GM19239 (cell line): ENCODE measurements at places on chromosomes 4 and X.

DNA sequence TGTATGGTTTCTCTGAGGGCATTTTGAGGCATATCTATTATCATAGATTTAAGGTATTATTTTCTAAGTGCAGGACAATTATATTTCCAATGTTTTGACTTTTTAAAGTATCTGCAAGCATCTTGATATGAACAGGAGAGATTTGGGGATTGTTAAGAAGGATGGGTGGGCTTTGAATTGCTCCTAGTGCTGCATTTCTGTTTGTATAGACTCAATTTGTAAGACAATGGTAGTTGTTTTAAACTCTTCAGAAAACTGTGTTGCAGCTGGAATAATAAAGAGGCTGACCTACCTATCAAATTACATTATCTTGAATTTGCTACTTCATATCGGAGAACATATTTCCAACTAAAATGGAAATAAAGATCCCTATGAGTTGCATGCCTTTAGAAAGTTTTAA is 570.3 kb downstream of the ADGRL3 start:
- no peak for DNase-seq

DNA sequence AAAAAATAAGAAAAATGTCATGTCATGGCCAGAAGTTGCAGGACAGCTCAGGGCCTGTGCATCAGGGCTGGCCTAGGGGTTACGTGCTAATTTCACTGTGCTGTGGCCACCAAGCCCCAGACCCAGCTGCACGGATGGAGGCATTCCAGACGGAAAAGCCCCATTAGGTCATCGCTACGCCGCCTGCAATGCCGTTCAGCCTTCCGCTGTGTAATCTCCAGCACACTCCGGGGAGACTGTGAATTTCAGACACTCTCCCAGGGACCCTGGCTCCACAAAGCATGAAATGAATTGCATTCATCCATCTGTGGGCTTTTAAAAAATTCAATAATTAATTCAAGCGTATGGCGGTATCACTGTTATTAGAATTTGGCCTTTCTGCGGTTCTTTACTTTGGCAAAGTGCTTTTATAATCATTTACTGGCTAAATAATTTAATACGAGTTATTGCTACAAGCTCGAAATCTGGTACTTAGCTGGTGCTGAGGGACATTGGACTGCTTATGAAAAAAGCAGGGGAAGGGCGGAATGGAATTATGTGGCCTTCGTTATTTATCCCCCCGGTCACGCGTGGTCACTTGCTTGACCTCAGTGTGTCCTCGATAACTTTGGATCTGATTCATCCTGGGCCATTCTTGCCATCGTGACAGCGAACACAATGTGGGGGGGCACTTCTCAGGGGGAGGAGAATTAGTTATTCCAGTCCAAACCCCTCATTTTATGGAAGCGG is 9.0 kb upstream of the NSG1 start:
- no peak for DNase-seq

GRCh38 chr4:7559316-7559715 is 124.6 kb upstream of the PSAPL1 start:
- no peak for DNase-seq

DNA sequence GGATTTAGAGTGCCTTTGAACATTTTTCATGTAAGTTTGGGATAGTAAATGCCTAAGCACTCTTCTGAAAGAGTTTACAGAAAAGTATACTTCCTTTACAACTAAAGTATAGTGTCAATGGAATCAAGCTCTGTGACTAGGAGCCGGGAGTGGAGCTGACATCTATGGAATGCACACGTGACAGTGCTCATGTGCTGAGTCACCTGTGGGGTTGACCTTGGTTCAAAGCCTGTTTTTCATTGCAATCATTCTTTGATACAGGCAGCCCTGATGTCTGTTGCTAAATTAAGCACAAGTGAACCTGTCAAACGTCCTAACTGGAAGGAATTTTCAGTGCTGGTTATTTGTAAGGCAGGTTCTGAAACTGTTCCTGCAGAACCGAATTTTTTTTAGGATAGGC is 82.5 kb downstream of the GPAT3 start:
- no peak for DNase-seq

GRCh38 chr4:145283909-145284308 is 103.5 kb upstream of the OTUD4 start:
- DNase-seq = no peak

DNA sequence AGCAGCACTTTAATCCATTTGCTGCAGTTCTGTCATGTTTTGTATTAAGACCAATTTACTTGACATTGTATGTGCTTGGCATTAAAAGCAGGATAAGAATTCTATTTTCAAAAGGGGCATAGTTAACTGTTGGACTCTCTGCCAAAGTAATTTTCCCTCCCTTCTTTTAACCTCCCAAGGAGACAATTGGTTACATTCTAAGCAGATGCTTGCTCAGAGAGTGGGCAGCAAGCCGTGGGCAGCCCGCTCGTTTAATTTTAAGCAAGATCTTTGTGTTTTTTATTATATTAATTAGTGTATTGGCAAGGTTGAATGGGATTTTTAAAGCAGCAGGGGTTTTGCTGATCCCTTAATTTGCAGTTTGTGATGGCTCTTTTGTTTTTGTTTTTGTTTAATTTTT is 37.1 kb upstream of the KLHL8 start:
- DNase-seq = no peak
